ENCODE measurements at places on chromosomes 3 and 15.

- DNase-seq: peak; percentile 51
Measured at GRCh38 chr3:11600501-11601282, 43.0 kb downstream of the VGLL4 start.

DNA sequence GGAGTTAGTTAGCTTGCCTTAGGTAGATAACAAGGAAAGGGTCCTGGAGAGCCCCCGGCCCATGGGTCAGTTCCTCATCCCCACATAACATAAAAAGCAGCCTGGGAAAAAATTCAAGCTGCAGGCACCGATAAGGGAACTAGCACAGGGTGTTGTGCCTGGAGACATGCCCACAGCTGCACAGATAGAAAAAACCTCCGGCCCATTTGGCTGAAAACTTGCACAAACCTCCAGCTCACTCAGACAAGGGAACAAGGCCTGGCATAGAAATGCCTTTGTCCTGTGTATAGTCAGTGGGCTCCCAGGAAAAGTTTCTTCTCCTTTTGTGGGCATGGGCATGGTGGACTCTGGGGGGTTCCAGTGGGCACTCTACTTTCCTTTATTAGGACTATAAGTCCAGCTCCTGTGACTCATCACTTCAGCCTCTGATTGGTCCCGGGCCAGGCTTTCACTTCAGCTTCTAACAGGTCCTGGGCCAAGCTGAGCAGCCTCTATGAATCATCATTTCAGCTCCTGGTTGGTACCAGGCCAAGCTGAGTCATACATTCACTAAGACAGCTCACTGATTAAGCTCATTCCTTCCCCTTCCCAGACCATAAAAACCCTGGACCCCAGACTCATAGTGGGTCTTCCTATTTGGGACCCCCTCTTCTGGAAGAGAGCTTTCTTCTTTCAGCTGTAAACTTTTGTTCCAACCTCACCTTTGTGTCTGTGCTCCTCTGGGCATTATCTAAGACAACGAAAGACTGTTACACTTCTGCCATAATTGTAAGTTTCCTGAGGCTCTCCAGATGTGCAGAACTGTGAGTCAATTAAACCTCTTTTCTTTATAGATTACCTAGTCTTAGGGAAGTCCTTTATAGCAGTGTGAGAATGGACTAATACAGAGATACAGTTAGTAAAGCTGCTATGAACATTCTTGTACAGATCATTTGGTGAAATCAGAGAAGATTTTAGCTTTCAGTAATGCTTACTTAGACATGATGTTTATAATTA is 348.0 kb upstream of the DPPA4 start:
- DNase-seq: peak; percentile 16

DNA sequence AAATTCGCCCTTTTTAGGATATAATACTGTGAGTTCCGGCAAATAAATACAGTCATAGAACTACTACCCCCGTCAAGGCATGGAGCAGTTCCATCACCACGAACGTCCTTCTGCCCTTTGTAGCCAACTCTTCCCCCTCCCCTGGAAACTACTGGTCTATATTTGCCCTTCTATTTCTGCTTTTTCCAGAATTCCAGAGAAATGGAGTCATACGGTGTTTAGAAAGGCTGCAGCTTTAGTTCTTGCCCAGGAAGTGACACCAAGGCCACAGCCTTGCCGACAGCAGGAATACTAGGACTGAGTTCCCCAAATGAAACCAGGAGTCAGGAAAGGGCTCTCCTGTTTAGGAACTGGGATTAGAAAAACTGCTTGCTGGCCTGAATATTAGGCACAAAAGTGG is 291.2 kb downstream of the FAM43A start:
- no peak for DNase-seq

DNA sequence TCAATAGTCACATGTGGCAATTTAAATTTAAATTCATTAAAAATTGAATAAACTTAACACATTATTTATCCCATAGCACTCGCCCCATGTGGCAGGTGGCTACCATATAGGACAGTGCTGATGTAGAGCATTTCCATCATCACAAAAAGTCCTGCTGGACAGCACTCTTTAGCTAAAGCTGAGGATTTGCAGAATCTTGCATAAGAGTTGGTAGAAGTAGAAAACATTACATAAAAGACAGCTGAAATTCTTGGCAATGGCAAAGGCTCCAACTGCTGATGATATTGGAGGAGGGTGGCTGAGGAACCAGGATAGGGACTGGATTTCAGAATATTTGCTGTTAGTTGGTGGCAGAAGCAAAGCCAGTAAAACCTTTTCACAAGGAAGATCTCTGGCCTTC is 230.7 kb upstream of the SATB1 start:
- no peak for DNase-seq

DNA sequence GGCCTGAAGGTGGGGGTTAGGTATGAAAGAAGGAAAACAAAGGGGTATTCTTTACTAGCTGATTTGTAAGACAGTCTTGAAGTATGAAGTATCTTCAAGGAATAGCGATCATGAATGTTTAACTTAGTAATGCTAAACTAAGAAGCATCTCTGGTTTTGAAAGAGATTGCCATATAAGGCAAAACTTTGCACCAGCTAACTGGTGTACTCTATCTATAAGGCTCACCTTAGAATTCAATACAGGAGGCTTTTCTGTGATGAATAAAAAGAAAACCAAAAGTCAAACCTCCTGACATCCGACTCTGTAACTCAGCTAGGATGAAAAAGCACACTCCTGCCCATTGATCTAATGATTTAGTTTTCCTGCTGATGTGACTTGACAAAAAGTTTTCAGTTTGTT is 54.7 kb downstream of the FOXP1 start:
- DNase-seq: no peak

- DNase-seq: no peak
Measured at GRCh38 chr3:133563186-133563591, 10.3 kb upstream of the CDV3 start.

- DNase-seq: no peak
Measured at GRCh38 chr3:173553635-173554280, 156.2 kb downstream of the NLGN1 start.

DNA sequence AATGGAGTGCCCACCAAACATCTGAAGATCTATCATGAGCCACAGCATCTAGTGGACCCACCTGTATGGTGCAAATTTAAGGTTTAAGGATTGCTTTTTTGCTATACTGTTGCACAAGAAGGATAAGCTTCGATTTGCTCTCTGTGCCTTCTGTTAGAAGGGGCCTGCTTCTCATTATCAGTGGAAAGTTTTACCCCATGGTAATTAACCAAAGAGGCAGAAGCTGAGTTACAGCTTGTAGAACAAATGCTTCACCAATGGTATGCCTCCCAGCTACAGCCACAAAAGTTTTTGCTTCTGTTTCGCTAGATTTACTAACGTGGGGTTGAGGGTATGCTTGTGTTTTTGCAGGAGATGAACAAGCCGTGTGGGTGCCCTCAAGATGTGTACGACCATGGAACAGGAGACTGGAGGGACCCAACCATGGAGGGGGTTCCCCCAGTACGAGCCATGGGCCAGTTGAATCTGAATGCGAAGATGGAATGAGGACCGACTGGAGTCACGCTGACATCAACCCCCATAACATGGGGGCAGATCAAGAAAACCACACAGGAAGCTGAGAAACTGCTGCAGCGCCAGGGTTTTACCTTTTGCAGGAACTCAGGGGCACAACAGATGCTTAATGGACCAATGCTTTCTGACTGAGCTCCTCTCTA is 43.5 kb downstream of the ACAD9 start:
- no peak for DNase-seq

- no peak for DNase-seq
Measured at GRCh38 chr3:143109861-143110260, 9.7 kb upstream of the CHST2 start.

DNA sequence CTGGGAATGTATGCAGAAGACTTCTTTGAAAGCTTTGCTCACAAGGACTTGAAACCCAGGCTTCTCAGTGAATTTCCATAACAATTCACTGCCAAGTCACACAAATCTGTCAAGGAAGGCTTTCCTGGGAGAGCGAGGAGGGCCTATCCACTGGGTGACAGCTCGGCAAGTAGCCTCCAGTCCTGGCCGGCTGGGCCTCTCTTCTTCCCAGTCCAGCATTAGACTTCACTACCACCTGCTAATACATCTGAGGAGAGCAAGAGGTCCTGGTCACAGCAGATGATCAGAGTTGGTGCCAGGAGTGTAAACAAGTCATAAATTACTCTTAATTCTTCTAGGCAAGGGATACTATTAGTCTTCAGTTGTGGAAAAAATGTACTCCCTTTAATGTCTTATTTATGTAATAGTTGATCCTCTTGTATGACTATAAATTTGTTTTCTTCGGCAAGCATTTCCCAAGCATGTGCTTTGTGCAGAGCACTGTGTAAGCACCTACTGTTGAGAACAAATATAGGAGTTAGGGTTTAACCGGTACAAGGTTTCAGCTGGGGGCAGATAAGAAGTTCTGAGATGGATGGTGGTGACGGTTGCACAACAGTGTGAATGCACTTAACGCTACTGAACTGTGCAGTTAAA is 162.9 kb downstream of the VGLL4 start:
- no peak for DNase-seq

GRCh38 chr15:48395521-48396011 is 64.3 kb downstream of the DUT start:
- no peak for DNase-seq

DNA sequence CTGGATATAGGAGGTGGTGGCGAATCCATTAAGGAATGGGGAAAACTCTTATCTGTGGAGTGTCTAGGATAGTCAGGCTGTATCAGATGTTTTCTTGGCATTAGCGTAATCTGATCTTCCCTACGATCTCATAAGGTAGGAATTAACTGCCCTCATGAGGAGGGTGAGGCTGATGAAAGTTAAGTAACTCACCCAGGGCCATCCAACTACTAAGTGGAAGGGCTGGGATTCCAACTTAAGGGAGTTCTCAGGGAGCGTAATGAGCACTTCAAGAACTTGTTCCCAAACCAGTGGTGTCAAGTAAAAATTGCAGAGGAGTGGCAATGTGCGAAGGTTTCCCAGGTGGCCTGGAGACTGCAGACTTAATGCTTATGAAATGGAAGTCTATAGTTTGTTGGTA is 55.9 kb upstream of the OSBPL11 start:
- DNase-seq: no peak

GRCh38 chr3:195767792-195768191 is 43.9 kb downstream of the MUC4 start:
- peak; percentile 28 for DNase-seq

- DNase-seq: no peak
Measured at GRCh38 chr3:58234516-58234931, 3.1 kb upstream of the ABHD6 start.

GRCh38 chr3:184148076-184148475 is 7.1 kb upstream of the DVL3 start:
- DNase-seq: no peak

GRCh38 chr15:91183596-91183995 is 83.5 kb downstream of the SV2B start:
- no peak for DNase-seq
